ENCODE measurements at places on chromosomes 7 and 10. TPM values are rescaled to one million over a fixed set of nuclear protein-coding genes. Genes with fewer than 3 reads are reported as not detected.

Gene USP54
- total RNA-seq: 9.5 TPM

Gene SLC16A9
- total RNA-seq: 4.8 TPM

Gene CUZD1
- 1.3 TPM for total RNA-seq

Gene DRGX
- total RNA-seq: not detected

Gene TRIL
- total RNA-seq: not detected

Data from GM12878 (cell line).